ENCODE measurements at places on chromosomes 16 and 17. TPM values are rescaled to one million over a fixed set of nuclear protein-coding genes. Genes with fewer than 3 reads are reported as not detected.
A peak's percentile ranks its signal among the peaks of the same experiment; 100 is the strongest.

GRCh38 chr17:50944054-50944901 lies 78.1 kb upstream of the TOB1 start:
- DNase-seq, result peak; percentile 86

GRCh38 chr16:52613508-52613907 lies 66.6 kb upstream of the TOX3 start:
- no peak for DNase-seq

DNA sequence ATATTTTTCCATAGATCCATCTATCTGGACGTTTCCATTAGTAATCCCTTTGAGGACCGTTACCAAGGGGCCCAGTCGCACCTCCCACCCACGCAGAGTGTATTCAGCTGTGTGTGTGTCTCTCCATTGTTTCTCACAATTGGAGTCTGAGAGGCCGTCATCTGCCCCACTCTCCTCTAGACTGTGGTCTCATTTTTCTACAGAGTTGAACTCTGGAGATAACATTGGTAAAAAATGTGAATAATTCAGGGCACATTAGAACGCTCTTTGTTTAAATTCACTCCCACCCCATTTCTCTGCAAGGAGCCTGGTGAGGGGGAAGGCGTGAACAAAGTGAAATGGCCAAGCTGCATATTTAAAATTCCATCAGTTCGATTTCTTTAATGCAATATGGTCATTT lies 333.1 kb upstream of the MAF start:
- DNase-seq, result no peak

- DNase-seq, result no peak
Observed at GRCh38 chr16:2859686-2860265, 1.8 kb upstream of the PRSS22 start.

- no peak for DNase-seq
Observed at GRCh38 chr17:35229638-35230037, 13.2 kb upstream of the SLFN5 start.

- DNase-seq, result no peak
Observed at GRCh38 chr16:965487-965886, 5.3 kb downstream of the LMF1 start.

GRCh38 chr17:46875849-46876352 lies 24.5 kb downstream of the WNT9B start:
- DNase-seq, result no peak

GRCh38 chr17:35866341-35866950 lies 2.2 kb downstream of the HEATR9 start:
- no peak for DNase-seq

GRCh38 chr17:70099884-70100283 lies 24.9 kb downstream of the KCNJ16 start:
- DNase-seq, result no peak

DNA sequence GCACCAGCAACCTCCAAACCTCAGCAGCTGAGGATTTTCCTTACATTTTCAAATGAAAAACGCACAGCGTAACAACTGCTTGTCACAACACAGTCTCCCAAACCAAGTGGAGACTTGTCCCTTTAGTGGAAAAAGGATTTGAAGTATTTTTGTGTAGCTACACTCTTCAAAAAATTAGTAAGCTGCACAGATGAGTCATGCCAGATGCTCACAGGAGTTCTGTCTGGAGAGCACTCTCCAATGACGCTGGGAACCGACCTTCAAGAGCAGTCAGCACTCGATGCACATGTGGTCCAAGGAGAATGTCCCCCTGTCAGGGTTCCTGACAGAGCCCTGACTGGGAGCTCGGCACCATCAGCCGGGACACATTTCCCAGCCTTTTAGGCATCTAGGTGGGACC lies 39.8 kb downstream of the MAP1LC3B start:
- DNase-seq, result no peak

- no peak for DNase-seq
Observed at GRCh38 chr16:88610080-88610479, 28.3 kb upstream of the IL17C start.

GRCh38 chr16:85521552-85522307 lies 91.4 kb upstream of the GSE1 start:
- no peak for DNase-seq

GRCh38 chr16:72588551-72588950 lies 416.6 kb upstream of the PMFBP1 start:
- no peak for DNase-seq

DNA sequence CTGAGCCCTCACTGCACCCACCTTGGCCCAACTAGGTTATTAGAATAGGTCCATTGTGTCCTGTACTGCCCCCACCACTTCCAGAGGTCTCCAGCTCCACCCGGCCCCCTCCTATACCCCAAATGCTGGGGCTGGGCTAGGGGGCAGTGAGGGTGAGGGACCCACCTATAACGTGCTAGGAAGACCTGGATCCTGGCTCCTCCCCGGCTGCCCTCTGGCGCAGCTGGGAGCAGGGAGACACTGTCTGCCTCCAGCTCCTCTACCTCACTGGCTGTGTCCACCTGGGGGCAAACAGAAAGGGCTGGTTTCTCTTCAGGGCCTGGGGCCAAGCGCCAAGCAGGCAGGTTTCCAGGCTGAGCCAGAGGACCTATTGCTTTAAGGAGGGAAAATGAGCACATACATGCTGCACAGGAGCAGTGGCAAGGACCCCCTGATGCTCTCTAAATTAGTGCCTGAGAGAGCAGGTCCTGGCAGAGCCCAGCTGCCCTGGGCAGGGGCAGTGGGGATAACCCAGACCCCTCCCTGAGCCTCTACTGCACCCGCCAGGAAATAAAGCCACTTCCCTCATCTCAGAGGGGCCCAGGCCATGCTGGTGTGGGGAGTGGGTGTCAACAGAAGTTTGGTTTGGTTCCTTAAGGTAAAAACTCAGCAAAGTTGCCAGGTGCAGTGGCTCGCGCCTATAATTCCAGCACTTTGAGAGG lies 12.2 kb downstream of the TSPOAP1 start:
- no peak for DNase-seq

GRCh38 chr16:57898961-57899360 lies 72.0 kb downstream of the CNGB1 start:
- DNase-seq, result no peak

DNA sequence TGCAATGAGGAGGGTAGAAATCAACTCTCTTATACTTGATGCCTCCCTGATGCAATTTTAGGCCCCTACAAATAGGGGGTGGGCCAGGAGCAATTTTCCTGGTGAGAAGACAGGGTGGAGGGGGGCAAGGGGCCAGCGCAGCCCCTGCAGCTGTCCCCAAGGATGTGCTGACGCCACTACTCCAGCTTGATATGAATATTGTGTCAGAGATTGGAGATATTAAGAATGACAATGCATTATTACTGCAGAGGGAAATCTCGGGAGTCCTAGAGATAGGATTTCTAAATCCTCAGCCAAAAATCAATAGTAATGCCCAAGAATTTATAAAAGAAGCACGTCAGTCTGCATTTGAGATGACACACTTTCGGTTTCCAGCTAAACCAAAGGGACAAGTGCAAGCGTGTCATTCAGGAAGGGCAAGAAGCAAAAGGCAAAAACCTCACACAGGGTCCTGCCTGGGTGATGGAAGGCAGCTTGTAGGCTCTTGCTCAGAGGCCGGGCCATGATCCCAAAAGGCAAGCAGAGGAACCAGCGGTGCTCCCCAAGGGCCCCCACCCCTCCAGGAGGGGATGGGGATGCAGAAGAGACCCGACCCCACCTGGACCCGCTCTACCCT lies 178.8 kb downstream of the C16orf78 start:
- DNase-seq, result no peak

DNA sequence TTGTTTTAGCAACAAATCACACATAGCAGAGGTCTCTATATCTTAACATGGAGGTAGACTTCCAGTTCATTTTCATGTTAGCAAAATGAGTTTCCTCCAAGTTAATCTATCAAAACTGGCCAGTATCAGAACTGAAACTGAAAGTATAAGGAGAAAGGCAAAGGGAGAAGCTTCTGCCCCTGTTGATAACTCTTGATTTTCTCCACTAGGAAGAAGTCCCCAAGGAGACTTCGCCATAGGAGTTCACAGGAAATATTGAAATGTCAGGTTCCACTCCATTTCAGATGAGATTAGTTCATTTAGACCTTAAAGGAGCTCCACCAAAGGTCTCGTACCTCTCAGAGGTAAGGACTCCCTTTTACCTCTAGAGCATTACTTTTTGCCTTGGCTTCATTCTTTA lies 1.2 kb upstream of the OGFOD3 start:
- DNase-seq, result no peak

- DNase-seq, result no peak
Observed at GRCh38 chr17:68176718-68177117, 71.1 kb upstream of the AMZ2 start.

- DNase-seq, result peak; percentile 47
Observed at GRCh38 chr16:89210904-89211515, 6.5 kb upstream of the ZNF778 start.

DNA sequence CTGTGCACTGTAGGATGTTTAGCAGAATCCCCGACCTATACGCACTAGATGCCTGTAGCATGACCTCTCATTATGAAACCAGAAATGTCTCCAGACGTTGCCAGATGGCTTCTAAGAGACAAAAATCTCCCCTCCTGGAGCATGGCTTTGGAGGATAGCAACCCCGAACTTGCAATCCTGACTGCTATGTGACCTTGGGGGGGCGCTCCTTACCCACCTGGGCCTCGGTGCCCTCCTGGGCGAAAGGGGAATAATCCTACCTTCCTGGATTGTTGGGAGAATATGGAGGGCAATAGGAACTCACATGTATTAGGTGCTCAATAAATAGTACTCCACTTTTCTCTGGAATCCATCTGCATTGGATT lies 8.1 kb downstream of the MRM1 start:
- no peak for DNase-seq

- no peak for DNase-seq
Observed at GRCh38 chr17:63682441-63682840, 17.5 kb downstream of the LIMD2 start.

- DNase-seq, result no peak
Observed at GRCh38 chr17:66812571-66812970, 22.3 kb upstream of the CACNG5 start.

- peak; percentile 7 for DNase-seq
Observed at GRCh38 chr17:49553676-49554335, 21.9 kb upstream of the NXPH3 start.

DNA sequence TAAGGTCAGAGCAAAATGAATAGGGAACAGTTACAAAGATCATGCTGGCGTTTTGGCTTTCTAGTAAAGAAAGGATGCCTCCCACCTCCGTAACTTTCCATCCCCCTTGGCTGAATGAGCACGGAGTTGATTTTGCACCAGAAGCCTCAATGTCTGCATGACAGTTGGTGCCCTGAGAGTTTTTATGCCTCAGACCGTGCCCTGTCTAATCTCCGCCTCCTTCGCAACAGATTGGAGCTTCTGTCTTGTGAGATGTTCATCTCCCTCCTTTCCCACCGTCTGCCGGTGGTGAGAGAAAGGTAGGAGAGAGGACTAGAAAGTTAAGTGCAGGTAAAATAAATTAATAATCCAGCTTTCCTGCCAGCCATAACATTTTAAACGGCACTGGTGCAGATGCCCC lies 1.9 kb downstream of the HS3ST4 start:
- no peak for DNase-seq

DNA sequence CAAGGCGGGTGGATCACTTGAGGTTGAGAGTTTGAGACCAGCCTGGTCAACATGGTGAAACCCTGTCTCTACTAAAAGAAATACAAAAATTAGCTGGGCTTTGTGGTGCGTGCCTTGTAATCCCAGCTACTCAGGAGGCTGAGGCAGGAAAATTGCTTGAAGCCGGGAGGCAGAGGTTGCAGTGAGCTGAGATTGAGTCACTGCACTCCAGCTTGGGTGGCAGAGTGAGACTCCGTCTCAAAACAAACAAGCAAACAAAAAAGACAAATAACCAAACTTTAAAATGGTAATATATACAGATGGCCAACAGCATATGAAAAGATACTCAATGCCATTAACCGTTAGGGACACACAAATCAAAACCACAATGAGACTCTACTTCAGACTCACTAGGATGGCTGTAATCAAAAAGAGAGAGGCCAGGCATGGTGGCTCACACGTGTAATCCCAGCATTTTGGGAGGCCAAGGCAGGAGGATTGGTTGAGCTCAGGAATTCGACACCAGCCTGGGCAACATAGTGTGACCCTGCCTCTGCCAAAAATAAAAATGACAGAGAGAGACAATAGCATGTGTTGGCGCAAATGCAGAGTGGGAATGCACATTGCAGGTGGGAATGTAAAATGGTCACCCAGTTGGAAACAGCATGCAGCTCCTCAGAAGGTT lies 21.3 kb downstream of the SULT1A2 start:
- no peak for DNase-seq

DNA sequence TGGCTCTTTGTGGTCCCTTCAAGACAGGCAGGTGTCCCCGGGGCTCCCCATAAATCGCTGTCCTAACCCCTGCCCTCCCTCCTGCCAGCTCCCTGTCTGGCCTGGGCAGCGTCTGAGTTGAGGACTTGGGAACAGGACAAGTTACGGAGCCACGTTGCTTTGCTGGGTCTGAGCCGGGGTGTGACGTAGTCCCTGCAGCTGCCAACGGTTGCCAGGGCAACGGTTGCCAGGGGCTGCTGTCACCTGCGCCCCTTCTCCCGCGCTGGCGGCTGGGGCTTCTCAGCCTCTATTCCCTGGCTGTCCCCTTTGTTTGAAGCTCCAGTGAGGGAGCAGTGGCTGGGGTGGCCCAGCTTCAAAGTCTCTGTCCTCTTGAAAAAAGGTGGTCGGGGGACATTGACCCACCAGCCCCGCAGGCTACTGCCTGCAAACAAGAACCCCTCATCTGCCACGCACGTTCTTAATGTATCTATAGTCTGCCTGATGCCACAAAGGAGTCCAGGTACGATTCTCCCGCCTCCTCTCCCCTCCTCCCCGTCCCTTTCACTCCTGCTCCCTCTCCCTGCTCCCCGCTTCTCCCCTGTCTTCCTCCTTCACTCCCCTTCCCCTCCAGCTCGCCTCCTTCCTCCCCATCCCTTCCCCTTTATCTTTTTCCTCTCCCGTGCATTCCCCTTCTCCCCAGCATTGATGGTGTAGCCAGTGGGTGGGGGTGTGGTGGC lies 10.9 kb downstream of the ADGRG1 start:
- peak; percentile 73 for DNase-seq

The AURKB gene
- 1.2 TPM for total RNA-seq

The MARVELD3 gene
- total RNA-seq, result not detected

The SSTR5 gene
- 14.7 TPM for total RNA-seq

The METTL26 gene
- total RNA-seq, result 53.5 TPM

The KRT25 gene
- total RNA-seq, result not detected

The CRHR1 gene
- not detected for total RNA-seq

The ODF4 gene
- not detected for total RNA-seq

The CPNE7 gene
- total RNA-seq, result not detected

The TP53TG3C gene
- total RNA-seq, result 0.46 TPM

The SLC52A1 gene
- total RNA-seq, result not detected

The EVPL gene
- 0.11 TPM for total RNA-seq

The GPR139 gene
- total RNA-seq, result not detected

The SLFN14 gene
- total RNA-seq, result not detected

The KRTAP4-5 gene
- not detected for total RNA-seq

The TPSAB1 gene
- 9.4 TPM for total RNA-seq

The MYO1D gene
- total RNA-seq, result 4.7 TPM

The ALDH3A1 gene
- total RNA-seq, result not detected

The INCA1 gene
- total RNA-seq, result 2.4 TPM

The TP53TG3 gene
- 1.1 TPM for total RNA-seq

The ZNF750 gene
- not detected for total RNA-seq
